ENCODE measurements at places on chromosomes 2 and 18.

DNA sequence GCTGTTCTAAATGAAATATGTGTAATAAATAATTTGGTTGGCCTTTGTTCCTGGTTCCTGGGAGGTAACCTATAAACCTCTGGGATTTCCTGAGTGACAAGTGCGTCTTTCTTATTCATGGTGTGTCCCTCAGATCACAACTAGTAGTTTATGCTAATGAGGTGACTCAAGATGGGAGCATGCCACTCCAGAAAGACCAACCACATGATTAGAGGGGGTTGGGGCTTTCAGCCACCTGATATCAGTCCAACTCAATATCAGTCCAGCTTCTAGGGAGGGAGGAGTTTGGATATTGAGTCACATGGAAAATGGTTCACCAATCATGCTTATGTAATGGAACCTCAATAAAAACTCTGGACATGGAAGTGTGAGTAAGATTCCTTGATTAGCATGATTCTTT, 96.6 kb downstream of the QPCT start:
- DNase-seq, result peak; percentile 15

DNA sequence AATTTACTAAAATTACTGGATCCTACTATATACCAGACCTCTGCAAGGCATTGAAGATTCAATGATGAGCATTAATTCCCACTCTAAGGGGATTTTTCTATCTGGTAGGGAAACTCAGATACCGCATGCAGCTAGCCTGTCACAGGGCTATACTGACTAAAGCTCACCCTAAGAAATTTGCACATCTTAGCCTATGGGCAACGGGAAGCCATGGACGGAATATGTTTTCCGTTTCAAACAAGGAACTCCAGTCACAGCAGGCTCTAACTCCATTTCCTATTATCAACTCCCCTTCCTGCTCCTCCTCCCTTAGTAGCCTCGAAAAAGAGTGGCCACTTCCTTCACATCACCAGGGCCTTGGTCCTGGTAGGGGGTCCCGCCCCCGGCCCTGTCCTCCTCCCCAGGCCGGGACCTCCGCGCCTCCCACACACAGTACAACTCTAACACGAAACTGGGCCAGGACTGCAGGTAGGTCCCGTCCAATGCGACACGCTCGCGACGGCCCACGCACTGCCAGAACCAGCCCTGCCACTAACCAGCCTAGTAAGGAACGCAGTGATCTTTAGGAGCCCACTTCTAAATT, 659 bp upstream of the COX5B start:
- peak; percentile 29 for DNase-seq

DNA sequence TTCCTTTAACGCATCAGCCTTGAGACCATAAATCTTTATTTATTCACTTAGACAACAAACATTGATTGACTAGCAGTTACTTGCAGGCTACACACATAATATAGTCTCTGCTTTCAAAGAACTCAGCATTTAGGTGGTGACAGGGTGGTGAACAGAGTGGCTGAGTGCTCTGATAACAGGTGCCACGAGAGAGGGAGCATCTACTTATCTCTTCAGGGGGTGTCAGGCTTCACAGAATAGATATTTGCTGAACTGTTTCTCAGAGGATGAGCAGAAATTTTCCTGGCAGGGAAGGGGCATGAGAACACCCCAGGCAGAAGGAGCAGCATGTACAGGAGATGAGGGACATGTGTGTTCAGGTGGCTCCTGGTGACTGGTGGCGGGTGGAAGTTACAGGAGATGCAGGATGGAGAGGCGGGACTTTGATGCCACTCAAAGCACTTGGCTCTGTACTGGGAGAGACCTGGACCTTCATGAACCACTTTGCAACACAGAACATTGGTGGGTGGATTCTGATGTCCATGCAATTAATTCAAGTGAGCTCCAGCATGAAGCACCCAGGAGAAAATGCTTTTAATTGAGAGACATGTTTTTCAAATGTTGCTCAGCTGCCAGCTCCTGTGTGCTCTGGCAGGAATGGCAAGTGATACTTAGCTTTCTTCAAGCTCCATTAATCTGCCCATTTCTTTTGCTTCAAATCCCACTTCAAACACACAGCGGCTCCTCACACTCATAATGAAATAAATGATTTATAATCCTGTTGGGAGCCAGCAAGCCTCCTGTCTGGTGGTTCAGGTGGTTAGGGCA, 248.9 kb downstream of the MYCN start:
- DNase-seq, result no peak

- DNase-seq, result no peak
Observed at GRCh38 chr2:239264838-239265651, 135.8 kb downstream of the HDAC4 start.

DNA sequence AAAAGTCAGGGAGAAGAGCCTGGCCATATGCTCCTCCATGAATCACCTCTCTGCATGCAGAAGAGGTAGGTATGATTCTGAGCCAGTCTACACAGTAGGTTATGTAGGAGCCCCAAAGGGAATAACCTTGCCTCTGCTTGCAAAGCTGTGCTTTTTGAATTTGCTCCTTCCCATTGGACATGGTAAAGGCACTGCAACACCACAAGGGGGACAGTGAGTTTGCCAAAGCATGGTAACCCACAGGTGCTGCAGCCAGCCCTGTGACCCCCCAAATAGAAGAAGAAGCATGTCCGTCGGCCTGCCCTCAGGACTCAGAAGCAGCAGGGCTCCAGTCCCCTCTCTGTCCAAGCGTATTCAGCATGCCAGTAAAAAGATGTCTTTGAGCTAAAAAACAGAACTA, 51.0 kb upstream of the BCL2L11 start:
- no peak for DNase-seq

- no peak for DNase-seq
Observed at GRCh38 chr2:218819093-218819492, 12.5 kb downstream of the PRKAG3 start.

DNA sequence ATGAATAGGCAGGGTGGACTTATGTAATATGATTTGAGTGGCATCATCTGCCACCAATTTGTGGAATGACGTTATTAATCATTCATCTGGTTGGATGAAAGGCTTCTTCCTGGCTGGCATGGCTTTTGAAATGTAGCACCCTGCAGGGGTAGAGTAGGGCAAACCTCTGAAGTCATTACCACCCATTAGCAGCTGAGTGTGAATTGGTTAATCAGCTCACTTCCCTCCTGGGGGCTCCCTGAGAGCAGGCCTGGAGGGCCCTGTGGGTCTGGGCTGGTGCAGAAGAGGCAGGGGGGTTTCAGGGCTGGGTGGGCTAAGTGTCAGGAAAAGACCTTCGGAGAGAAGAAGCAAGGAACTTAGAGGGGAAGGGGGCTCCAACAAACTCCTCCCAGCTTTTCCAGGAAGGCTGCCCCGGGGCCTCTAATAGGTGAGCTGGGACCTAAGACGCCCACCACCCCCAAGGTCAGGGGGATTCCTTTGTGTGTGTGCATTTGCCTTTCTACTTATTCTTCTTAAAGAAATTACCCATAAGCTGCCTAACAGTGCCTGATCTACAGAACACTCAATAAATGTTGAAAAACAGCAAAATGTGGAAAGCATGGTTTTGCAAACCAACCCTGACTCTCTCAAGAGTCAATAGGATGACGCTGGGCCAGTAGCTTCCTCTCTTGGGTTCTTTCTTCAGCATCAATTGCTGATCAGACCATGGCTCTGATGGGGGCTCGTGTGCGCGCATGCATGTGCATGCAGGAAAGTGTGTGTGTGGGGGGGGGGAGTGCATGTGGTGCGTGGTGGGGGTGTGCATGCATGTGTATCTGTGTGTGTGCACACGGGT, 49.7 kb upstream of the ZNF516 start:
- DNase-seq, result no peak

DNA sequence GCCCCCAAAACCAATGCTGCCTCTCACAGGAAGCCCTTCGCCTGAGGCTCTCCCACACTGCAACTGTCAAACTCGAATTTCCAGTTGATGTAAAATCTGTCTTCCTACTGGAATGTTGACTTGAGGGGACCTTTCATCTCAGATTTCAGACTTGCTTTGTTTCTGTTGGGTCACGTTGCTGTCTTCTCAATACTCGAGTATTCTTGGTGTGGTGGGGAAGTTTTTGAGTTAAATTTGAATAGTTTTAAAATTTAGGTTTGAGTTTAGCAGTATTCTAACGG, 50.8 kb downstream of the AGAP1 start:
- no peak for DNase-seq

- no peak for DNase-seq
Observed at GRCh38 chr2:3657881-3658280, at the start of gene ALLC. TSS of gene ALLC (plus strand) at chr2:3658200. CDS start at chr2:3671158, 12,958 bp downstream.

GRCh38 chr2:231342061-231342711, 53.3 kb upstream of the B3GNT7 start:
- DNase-seq, result no peak

DNA sequence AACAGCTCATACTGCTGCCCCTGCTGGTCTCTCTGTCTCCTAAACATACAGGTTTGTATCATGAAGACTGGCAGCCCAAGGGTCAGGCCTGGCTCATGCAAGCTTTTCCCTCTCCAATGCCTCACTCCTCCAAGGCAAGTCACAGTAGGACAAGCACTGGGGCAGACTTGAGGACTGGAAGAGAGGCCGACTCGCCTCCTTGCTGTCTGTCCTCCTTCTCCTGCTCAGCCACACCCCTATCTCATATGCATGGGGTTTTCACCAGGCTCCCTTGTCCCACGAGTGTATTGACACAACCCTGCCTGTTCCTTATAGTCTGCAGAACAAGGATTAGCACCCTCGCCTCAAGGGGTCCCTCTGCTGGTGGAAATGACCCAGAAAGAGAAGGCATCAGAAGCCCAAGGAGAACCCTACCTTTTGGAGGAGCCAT, 223.7 kb downstream of the SOX11 start:
- DNase-seq, result no peak

- DNase-seq, result no peak
Observed at GRCh38 chr2:70094978-70095719, 7.9 kb downstream of the PCBP1 start.

GRCh38 chr18:7479756-7480155, 87.4 kb upstream of the PTPRM start:
- no peak for DNase-seq

- no peak for DNase-seq
Observed at GRCh38 chr18:75544051-75544481, 116.6 kb upstream of the SMIM21 start.

GRCh38 chr2:206764673-206765241, 371 bp downstream of the MDH1B start:
- peak; percentile 26 for DNase-seq

GRCh38 chr2:230981704-230982103, 14.2 kb upstream of the SPATA3 start:
- DNase-seq, result no peak

DNA sequence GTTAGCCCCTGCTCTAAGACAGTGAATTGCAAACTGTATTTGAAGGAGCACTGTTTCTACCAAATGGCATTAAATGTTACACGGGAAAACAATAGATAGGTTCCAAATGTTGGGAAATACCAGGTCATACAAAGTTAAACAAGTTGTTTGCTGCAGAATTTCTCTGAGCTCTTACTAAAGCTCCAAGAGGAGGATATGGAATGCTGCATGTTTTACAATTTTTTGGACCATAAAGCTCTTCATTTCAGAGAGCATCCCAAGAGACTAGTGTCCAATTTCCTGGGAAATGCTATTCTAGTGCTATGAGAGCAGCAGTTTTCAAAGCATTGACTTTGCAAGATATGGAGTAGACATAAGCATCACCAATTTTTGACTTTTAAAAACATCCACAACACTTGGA, 155.6 kb upstream of the CCDC68 start:
- DNase-seq, result no peak

DNA sequence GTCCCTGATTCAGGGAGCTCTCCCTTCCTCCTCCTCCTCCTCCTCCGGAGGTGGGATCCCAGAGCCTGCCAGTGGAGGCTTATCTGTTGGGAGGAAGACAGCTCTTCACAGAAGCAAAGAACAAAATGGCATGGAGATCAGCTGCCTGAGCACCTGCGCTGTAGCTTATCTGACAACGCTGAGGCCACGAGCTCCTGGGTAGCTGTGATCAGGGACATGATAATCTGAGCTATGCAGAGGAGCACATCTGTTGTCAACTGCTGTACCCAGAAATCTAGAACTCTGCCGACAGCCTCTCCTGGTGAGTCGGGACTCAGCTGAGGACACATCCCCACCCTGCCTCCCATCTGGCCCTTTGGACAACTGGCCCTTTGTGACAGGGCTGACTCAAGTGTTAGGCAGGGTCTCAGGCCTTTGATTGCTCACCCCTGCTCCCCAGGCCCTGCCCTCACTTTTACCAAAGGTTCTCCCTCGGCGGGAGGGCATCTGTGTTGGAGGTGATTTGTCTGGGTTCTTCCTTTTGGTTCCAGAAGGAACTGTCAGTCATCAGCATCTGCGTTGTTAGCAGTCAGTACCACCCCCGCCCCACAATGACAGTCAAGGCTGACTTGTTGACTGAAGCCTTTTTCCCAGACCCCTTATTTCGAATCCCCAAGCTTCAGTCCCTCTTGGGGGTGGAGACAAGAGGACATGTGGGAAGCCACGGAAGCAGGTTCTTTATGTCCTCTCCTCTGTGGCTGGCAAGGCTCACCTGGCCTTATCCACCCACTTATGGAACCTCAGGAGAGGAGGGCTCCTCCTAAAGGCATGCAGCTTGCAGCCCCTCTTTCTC, 5.9 kb upstream of the CNNM3 start:
- DNase-seq, result no peak

DNA sequence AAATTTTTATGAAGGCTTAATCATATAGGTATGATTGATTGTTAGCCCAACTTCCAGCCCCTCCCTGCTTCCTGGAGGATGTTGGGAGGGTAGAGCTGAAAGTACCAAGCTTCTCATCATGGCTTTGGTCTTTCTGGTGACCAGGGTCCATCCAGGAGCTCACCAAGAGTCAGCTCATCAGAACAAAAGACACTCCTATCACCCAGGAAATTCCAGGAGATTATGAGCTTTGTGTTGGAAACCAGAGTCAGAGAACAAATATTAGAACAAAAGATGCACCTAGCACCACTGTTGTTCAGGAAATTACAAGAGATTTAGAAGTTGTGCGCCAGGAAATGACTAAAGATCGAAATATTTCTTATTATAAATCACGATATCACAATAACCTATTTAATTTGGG, 119.9 kb upstream of the THUMPD2 start:
- no peak for DNase-seq

DNA sequence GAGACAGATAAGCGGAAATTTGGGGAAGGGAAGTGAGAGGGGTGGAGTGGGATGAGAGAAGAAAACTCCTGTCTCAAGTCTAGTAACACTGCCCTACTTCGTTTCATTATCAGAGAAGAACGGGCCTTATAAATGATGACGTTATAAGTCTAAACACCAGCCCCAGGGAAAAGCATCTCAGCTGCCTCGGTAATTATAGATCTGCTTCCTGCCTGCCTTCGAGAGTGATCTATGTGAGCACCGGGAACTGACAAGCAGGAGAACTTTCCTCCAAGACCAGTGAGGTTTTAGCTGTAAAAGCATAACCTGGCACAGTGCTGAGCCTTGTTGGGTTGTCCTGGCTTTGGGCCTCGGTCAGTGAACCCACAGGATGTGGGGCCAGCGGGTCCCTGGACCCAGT, 227.9 kb upstream of the SIX2 start:
- DNase-seq, result no peak

- no peak for DNase-seq
Observed at GRCh38 chr2:83630351-83630750, 828.7 kb downstream of the SUCLG1 start.
